Stimulated activated CD8-positive, alpha-beta memory T cell treated with anti-CD3 and anti-CD28 coated beads, Interleukin-4, amount 100 ng/mL, for 4 hours (primary cell): ENCODE measurements at places on chromosomes 11 and 22.

DNA sequence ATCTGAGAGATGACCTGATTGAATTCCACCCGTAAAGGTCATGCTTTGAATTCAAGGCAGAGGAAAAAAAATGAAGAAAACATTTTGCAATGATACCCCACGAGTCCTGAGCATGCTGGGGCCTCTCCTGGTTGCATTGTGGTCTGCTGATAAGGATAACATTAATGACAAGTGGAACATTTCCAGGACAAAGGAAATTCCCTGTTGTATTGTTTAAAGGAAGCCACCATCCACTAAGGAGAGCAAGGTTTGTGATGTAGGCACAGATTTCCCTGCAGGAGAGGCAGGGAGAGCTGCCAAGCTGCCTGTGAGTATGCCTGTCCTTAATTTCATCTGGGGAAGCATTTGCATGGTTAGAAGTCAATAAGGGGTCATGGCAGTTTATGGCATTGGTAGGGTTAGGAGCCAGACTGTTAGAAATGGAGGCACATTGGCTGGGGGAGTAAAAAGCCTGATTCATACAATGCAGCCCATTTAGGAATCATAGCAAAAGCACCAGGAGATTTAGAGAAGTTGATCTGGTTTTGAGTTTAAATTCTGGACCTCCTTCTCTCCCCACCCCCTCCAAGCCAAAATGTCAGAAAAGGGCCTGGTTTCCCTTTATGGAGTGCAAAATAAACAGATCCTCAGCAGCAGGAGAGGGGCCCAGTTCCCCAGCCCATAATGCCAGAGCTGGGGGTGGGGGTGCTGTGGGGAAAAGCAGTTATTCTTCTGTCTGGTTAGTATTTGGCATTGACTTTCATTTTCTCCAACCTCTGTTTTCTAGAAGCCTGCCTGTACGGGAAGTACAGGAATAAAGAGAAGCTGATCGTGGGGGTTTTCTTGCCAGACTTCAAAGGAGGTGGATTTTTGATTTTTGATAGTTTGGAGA is 22.1 kb downstream of the FLI1 start:
- DNase-seq: no peak

DNA sequence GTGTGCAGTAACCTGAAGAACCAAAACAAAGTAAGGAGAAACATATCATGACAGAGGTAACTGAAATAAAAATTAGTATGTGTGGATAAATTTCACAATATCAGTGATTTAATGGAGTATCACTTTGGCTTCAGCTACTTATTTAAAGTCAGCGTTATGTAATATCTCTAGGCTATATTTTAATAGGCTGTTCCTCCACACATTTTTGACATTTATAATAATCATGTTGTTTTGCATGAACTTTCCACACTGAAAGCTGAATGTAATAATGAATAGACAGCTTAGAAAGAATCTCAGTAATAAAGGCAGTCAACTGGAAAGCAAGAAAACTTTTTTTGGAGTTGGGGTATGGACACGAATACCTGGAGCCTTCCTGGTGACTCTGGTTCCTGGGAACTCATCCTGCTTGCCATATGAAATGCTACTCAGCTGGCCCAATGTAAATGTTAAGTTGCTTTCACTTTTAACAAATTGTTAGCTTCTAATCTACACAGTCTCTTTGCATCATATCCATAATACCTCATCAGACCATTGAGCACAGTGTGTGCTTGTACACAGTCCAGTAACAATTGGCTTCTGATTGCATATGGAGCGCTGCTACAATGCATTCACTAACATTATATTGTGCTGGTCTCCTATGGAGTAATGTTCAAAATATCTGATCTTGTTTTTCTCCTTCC is 257.7 kb downstream of the SOX6 start:
- DNase-seq: no peak

- no peak for DNase-seq
Observed at GRCh38 chr22:48880749-48881148, 946.9 kb downstream of the BRD1 start.

GRCh38 chr11:13009476-13009920 is 382 bp downstream of the RASSF10 start:
- no peak for DNase-seq

DNA sequence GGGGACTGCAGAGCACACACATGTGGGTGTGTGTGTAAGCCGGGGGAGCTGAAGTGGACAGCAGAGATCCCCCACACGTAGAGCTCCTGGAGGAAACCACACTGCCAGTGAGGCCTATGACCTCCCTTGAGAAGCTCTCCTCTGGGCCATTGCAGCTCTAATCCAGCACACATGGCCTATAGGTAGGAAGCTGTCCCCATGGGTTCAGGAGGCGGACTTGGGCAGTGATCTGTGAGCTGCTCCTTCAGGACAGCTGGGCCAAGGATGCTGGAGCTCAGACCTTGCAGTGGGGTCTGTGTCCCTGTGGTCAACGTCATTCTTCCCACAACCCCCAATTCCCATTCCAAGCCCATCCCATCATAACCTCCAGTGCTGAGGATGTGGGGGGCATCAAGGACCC is 29.8 kb downstream of the IGLL5 start:
- no peak for DNase-seq
